ENCODE measurements at places on chromosomes 2 and 18. TPM values are rescaled to one million over a fixed set of nuclear protein-coding genes. Genes with fewer than 3 reads are reported as not detected.

Gene CKAP2L
- 59.3 TPM for total RNA-seq

- DNase-seq, result no peak
- H3K4me3 ChIP-seq, result no peak overlapping the region
- H3K36me3 ChIP-seq, result no peaks in the 10 kb centered on the region
- H3K27ac ChIP-seq, result no peak overlapping the region
- no peaks in the 10 kb centered on the region for H3K27me3 ChIP-seq
Observed at GRCh38 chr2:53527056-53527455, 240.5 kb upstream of the CHAC2 start.

- no peak overlapping the region for H3K27ac ChIP-seq
- H3K36me3 ChIP-seq, result no peaks in the 10 kb centered on the region
- H3K4me1 ChIP-seq, result no peaks in the 10 kb centered on the region
- DNase-seq, result no peak
Observed at GRCh38 chr18:41659438-41660130, 295.4 kb upstream of the PIK3C3 start.

- DNase-seq, result peak; percentile 82
- no peak overlapping the region for H3K4me3 ChIP-seq
- peaks cover 27% of the 10 kb centered on the region for H3K27me3 ChIP-seq
- H3K27ac ChIP-seq, result no peak overlapping the region
Observed at GRCh38 chr2:42089340-42089925, 41.6 kb downstream of the PKDCC start.

- no peak for DNase-seq
- peaks cover 43% of the 10 kb centered on the region for H3K27me3 ChIP-seq
- H3K36me3 ChIP-seq, result no peaks in the 10 kb centered on the region
- peaks cover 7% of the 10 kb centered on the region for H3K4me1 ChIP-seq
- no peak overlapping the region for H3K27ac ChIP-seq
Observed at GRCh38 chr2:60529136-60529784, 24.2 kb downstream of the BCL11A start.

Gene MYO7B
- 1.2 TPM for total RNA-seq

DNA sequence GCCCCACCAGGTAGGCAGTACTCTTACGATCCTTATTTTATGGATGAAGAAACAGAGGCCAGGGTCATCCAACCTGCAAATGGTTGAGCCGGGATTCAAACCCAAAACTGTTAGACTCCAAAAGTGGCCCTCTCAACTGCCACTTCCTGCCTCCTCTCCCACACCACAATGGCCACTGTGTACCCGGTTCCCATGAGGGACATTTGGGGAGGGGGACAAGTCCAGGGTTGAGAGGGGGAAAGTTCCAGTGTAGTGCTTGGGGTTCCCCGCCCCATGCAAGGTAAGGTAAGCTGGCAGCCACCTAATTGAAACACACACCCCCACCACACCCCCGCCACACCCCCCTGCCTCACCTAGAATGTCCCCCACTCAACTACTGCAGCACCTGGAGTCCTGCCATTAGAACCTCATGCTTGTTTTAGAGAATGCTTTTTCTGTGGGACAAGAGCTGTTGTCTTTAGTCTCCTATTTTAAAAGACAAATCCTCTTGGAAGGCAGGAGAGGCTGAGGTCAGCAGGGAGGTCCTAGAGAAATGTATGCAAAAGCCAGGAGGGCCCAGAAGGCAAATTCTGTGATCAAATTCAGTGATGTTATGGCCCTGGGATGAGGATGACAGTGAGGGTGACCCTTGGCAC is 145.2 kb downstream of the ZFP36L2 start:
- H3K4me1 ChIP-seq, result peaks cover 12% of the 10 kb centered on the region
- no peaks in the 10 kb centered on the region for H3K36me3 ChIP-seq
- H3K4me3 ChIP-seq, result no peak overlapping the region

Gene MYO5B
- not detected for total RNA-seq
